ENCODE measurements at places on chromosomes 6 and 20.

DNA sequence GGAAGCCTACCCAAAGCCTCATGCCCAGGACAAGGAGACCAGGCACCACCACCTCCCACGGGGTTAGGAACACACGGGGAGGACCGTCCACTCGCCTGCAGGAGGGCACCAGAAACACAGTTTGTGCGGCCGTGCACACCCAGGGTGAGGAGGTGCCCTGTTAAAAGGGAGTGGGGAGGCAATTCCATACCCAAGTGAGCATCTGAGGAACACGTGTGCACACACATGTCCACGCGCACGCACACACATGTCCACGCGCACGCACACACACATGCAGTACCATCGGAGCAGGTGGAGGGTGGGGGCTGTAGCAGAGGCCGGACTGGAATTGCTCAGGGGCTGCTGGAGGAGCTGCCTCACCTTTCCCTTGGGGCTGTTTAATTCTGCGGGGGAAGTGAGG is 259.4 kb downstream of the TAF4 start:
- no peak for DNase-seq

DNA sequence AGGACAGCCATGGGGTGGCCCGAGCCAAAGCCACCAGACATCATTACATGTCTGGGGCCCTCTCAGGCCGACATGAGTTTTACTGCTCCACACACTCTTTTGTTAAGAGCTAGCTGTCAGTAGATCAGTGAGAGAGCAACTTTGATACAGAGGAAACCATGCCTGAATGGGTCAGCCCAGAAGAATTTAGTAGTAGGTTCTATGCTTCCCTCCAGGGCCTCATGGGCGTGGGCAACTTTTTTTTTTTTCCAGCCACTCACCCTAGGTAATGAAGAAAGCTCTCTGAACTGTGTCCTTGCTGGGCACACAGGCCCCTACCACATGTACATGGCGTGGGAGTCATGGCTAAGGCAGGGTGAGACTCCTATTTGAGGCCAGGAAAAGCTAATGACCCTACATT is 38.8 kb downstream of the HLA-F start:
- no peak for DNase-seq

DNA sequence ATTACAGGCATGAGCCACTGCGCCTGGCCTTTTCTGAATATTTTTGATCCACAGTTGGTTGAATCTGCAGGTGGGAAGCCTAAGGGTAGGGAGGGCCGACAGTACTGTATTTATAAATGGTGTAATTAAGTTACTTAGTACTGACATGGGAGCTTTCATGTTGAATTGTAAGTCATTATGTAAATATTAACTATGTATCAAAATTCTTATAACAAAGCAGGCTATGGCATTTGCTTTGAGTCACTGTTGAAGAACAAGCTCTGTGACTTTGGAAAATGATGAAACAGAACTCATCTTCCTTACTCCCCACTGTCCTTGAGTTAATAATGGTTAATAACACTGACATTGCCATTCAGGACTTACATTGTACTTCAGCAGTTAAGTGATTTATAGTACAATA is 63.0 kb upstream of the TXNDC5 start:
- DNase-seq: no peak

DNA sequence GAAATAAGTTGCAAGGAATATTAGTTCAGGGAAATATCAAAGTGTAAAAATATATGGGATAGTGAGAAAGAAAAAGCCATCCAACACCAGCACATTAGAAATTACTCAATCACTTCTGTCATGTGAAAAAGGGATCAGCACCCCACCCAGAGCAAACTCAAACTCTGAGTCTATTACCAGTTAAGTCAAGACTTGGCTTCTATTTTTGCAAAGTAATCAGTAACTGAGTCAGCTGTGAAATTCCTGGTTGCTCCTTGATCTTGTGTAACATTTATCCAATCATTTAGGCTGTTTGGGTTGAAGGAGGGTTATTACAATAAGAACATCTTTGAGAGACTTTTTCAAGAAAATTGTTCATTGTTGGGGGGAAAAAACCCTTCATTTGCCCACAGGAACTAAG is 51.2 kb downstream of the SLC22A23 start:
- DNase-seq: no peak

DNA sequence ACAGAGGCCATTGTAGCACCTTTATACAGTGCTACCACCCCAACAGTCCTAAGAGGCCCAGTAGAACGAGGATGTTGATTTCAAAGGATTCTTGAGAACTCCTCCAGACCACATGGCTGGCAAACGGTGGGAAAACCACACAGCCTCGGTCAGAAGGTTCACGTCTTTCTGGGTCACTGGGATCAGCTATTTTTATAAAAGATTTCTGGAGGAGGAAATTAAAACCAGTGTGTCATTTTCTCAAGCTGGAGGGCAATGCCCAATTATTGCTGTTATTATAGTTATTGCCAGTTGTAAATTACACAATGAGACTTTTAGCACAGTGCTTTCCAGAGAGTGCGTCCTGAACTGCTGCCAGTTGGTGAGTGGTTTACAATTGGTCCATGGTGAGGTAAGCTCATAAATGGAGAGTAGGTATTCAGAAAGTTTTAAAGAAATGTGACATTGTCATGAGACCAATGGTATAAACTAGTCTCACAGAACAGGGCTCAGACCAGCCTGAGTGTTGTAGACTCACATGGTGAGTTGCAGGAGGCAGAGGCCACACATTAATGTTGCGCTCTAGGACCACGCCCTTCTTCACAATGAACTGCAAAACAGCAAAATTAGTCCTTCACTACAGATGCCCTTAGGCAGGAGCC is 8.4 kb upstream of the PPP1R14C start:
- no peak for DNase-seq

DNA sequence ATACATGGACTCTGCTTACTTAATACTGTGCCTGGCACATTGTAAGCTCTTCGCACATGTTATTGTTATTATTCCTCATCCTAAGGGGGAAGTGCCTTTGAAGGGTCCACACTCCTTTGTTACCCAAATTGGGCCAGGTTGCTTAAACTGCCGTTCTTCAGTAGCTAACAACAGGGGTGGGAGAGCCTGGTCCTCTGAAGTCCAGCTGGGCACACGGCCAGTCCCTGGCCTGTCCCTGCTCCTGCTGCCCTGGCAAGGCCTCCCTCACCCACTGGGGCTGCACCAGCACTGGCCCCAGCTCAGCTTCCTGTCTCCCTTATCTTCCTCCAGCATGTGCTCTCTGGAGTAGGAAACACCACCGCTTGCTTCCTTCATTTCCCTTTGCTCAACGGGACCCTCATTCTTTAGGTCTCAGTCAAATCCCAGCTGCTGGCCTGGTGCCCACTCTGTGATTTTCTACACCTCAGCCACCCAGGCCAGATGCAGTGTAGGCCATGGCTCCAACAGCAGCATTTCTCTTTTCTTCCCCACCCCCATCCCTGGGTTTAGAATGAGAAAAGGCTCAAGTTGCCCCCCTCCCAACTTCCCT is 5.5 kb upstream of the PROCR start:
- DNase-seq: no peak

- no peak for DNase-seq
Measured at GRCh38 chr6:133995296-133995695, 42.3 kb downstream of the TBPL1 start.

DNA sequence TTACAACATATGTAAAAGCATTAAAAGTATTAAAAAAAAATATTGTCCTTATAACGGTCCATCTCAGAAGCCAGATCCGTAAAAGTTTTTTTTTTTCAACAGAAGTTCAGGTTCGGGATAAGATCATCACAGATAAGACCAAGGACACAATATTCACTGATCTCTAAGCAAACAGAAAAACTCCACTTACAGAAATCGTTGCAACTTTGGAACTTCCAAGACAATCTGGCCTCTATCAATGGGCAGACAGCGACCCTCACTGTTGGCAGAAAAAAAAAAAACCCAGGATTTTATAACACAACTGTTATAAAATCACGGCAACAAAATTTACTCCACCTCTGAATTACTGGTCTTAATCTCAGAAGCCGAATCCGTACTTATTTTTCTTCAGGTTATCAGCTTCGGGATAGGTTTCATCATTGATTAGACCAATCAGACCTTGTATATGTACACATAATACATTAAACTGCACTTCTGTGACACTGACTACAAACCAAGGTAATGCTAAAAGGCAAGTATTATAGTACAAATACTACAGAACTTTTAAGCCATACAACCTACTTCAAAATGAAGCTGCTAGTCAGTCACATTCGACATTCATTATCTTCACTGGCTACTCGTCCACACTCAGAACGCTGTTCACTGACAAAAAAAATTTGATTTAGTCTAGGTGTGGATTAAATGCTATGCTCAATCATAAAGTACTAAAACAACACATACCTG is 34.7 kb upstream of the SYNCRIP start:
- DNase-seq: no peak

DNA sequence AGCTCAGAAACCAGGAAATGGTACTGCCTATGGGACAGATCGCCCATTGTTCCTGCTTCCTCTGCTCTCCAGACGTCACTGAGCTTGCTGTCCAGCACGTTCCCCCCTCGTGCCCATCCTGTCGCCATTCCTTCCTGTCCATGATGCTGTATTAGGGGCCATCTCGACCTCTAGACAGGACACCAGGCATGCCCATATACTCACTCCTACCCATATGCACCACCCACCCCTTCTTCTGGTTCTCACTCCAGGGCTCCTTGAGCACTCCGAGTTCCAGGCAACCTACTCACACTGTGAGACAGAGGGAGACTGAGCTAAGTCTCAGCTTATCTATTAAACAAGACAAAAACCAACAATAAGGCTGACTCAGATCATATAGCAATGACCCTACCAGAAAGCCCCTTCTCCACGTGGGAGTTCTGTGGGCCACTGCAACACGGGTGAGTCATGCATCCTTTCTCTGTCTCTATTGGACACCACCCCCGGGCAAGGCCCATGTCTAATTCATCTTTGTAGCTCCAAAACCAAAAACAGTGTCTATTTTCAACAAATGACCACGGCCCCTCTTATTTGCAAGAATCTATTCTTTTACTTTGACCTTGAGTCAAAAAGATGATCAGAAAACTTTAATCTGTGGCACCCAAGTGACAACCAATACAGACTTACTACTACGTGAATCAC is 65.7 kb downstream of the PSMG4 start:
- no peak for DNase-seq

DNA sequence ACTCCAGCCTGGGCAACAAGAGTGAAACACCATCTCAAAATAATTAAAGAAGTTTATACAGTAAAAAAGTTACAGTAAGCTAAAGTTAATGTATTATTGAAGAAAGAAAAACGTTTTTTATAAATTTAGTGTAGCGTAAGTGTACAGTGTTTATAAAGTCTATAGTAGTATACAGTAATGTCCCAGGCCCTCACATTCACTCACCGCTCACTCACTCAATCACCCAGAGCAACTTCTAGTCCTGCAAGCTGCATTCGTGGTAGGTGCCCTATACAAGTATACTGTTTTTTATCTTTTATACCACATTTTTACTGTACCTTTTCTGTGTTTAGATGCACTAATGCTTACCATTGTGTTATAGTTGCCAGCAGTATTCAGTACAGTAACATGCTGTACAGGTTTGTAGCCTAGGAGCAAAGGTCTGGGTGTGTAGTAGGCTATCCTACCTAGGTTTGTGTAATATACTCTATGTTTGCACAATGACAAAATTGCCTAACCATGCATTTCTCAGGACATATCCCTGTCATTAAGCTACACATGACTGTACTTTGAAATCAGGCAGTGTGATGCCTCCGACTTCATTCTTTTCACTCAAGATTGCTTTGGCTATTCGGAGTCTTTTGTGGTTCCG is 16.7 kb downstream of the MGME1 start:
- DNase-seq: no peak

DNA sequence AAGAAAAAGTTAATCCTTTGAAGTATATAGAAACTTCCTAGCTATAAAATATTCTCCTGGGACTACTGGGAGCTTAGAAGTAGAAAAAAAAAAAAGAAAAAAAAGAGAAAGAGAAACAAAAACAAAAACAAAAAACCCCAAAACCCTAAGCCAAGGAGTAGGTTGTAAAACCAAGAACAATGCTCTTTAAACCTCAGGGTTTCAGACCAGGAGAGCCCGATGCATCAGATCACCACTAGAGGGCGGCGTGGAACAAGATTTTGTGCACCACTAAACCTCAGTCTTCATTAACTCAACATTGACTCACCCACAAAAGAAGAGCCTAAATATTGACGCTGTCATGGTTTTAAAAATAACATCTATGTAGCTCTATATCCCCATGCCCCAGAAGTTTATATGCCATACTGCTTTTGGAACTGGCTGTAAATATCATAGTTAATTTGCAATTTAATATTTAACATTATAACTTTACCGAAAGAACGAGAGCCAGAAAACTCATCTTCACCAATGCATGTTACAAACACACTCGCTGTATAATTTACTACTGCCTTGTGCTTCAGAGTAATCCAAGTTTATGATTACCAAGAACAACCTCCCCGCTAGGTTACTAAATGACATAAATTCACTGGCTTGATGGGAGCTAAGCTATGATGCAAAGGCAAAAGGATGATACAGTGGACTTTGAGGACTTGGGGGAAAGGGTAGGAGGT is 19.2 kb downstream of the MCUR1 start:
- peak; percentile 73 for DNase-seq

- DNase-seq: no peak
Measured at GRCh38 chr6:87826424-87826823, 124.4 kb upstream of the AKIRIN2 start.

GRCh38 chr6:112851146-112851545 is 504.0 kb downstream of the RFPL4B start:
- DNase-seq: no peak

DNA sequence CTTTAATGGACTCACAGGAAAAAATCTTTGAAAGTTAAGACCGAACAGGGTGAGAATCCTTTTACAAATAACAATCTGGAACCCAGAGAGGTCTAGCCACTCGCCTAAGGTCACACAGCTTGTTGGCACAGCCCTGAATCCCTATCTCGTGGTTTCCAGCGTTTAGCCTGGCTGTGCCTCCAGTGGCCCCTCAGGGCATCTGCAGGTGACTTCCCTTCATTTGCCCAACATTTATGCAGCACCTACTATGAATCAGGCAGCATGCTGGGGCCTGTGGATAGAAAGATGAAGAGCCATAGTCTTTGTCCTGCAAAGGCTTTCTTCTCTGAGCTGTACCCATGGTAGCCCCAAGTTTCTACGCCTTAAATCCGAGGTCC is 2.6 kb upstream of the NR2E1 start:
- no peak for DNase-seq

GRCh38 chr20:59598625-59599310 is 5.6 kb upstream of the PHACTR3 start:
- no peak for DNase-seq

GRCh38 chr20:34022839-34023234 is 29.1 kb downstream of the RALY start:
- DNase-seq: no peak

GRCh38 chr6:12182676-12183075 is 107.5 kb upstream of the EDN1 start:
- no peak for DNase-seq

- DNase-seq: no peak
Measured at GRCh38 chr6:6646859-6647258, 58.3 kb downstream of the LY86 start.
